ENCODE measurements at places on chromosomes 3 and 15. TPM values are rescaled to one million over a fixed set of nuclear protein-coding genes. Genes with fewer than 3 reads are reported as not detected.

Gene NME9
- total RNA-seq: not detected

Gene PRKCD
- total RNA-seq: 33.4 TPM

DNA sequence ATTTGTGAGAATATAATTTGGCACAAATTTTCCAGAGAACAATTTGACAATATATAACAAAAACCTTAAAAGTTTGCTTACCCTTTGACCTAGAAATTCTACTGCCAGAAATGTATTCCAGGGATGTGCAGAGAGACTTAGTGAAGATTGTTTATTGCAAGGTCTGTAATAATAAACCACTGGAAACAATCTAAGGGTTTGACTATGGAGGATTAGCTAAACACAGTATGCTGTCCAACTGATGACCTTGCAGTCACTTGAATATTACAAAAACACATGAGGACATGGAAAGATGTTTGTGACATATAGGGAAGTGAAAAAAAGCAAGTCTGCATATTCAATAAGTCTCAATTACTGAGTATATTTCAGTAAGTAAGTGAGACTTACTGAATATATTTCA lies 48.1 kb upstream of the CDV3 start:
- no peak for DNase-seq

- no peak for DNase-seq
Measured at GRCh38 chr3:115660646-115661337, 37.5 kb downstream of the GAP43 start.

DNA sequence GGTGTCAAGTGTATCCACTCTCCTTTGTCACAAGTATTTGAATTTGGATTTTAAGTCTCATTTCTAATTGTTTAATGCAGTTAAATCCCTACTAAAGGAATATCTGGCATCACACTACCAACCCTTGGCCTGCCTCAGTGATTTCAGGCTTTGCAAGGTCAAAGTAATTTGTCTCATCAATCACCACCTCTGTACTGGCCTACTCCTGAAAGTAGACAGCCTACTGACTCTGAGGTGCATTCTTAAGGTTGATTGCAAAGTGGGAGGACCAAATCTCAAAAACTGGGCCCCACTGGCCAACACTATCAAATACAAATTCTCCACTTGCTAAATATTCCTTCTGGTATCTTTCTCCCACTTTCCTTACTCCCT lies 851 bp upstream of the TEX55 start:
- no peak for DNase-seq

- DNase-seq: no peak
Measured at GRCh38 chr3:16522834-16523233, 9.3 kb upstream of the RFTN1 start.

Gene FETUB
- total RNA-seq: not detected

Gene TIMP4
- 8.3 TPM for total RNA-seq

GRCh38 chr15:89958107-89958805 lies 42.9 kb upstream of the ZNF710 start:
- no peak for DNase-seq

DNA sequence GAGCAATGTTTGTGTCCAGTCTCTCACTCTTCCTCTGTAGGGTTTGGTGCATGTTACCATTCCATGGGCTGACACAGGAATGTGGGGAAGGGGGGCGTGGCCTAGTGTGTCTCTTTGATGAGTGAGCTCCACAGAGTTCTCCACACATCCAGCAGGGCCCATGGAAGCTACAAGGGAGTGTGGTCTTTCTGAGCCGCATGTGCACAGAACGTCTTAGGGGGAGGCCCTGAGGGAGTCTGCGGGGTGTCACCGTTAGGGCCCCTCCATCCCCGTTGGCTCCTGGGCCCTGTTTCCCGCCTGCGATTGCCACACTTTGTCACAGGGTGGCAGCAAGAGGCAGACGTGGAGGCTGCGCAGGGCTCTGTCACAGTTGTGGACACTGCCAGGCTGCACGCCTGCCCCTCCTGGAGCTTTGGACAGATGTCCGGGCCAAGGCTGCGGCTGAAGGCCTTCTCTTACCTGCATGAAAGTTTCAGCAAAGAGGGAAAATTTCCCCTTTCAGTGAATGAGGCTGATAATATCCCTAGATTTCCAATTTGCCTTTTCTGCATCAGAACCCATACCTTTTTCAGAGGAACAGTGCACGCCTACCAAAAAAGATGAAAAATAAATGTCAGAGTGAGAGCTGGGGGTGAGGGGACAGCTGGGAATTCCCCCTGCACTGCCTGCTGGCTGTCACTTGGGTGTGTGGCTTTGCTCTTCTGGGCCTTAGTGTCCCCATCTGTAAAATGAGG lies 24.3 kb downstream of the CACNA2D3 start:
- peak; percentile 80 for DNase-seq

Gene CHRNA5
- 0.84 TPM for total RNA-seq

DNA sequence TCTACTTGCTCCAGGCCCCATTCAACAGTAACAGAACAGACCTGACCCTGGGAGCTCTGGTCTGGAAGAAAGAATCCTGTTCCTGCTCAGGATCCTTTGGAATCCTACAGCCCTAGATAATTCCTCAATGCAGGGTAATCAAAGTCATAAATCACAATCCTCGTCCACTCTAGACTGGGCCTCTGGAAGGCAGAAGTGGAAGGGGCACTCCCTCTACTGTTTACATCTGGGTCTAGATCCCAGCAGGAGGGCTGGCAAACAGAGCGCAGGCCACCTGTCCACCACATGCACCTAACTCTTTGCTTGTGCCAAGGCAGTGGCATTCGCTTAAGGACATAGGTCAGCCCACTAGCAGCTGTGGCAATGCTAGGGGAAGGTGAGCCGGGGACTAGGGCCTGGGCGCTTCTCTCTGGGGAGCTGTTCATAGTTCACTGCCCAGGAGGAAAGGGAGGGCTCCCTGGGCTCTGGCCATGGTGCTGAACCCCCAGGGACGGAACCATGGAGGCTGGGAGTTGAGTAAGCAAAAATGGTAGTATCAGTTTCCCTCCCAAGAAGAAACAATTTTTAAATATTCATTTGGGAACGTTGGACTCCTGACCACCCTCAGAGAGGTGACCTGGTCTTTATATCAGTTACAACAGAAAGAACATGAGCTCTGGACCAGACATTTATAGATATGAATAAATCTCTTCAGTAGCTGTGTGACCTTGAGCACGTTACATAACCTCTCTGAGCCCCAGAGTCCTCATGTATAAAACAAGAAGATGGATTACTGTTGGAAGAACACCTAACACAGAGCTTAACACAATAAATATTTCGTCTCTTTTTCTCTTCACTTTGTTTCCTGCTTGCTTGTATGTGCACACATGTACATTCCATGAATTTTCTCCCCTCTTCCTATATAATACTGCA lies 90.2 kb downstream of the NTRK3 start:
- no peak for DNase-seq

GRCh38 chr3:72266016-72266370 lies 481.0 kb upstream of the PROK2 start:
- no peak for DNase-seq

- DNase-seq: no peak
Measured at GRCh38 chr15:70039917-70040316, 57.8 kb downstream of the TLE3 start.

GRCh38 chr3:72255191-72255590 lies 470.2 kb upstream of the PROK2 start:
- no peak for DNase-seq

Gene RNF111
- total RNA-seq: 40.7 TPM

- no peak for DNase-seq
Measured at GRCh38 chr15:69154684-69155083, 5.8 kb upstream of the GLCE start.

- no peak for DNase-seq
Measured at GRCh38 chr3:14430706-14431451, 28.5 kb downstream of the SLC6A6 start.

Gene SLC51A
- total RNA-seq: not detected

GRCh38 chr3:191358929-191359328 lies 28.6 kb upstream of the UTS2B start:
- no peak for DNase-seq

Gene TJP1
- 141 TPM for total RNA-seq

Gene CHRNB4
- total RNA-seq: not detected

Gene MED12L
- 1.1 TPM for total RNA-seq

DNA sequence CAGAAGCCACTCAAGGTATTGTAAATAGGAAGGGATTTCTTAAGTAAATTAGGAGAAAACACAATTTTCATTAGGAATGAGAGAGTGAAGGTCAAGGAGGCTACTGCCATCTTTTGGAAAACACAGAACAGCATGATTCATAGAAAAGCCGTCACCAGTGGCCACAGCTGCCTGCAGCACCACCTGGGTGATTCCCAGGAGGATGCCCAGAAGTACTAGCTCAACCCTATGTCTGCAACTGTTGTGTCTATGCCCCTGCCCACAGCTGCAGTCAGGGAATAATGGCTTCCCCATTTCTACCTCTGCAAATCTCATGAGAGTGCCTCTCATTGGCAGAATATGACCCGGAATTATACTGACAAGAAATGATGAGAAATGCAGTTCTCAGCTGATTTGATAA lies 300.0 kb downstream of the IGSF11 start:
- no peak for DNase-seq

DNA sequence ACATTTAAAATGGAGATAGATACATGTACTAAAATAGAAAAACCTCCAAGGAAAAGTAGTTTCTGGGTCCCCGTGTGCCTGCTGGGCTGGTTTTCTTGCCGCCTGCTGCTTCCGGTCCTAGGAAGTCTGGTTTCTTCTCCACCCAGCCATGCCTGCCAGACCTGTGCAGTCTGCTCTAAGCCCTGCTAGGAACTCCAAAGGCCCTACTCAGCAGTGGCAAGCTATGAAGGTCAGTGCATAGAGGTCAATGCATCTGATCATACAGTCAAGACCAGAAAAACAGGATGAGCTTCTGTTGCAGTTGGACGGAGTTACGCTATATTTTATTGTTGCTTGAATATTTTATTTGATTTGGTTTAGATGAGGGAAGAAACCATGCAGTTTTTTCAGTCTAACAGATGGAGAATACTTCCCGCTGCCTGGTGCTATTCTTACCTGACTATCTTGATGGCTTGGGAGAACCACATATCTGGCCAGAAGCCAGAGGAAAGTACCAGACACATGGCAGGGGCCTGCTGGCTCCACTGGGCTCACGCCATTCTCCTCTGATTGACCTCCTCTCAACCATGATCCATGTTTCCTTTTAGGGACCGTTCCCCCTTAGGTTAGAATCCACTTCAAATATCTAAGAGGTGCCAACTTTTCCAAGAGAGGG lies 226.8 kb upstream of the ST8SIA2 start:
- no peak for DNase-seq

DNA sequence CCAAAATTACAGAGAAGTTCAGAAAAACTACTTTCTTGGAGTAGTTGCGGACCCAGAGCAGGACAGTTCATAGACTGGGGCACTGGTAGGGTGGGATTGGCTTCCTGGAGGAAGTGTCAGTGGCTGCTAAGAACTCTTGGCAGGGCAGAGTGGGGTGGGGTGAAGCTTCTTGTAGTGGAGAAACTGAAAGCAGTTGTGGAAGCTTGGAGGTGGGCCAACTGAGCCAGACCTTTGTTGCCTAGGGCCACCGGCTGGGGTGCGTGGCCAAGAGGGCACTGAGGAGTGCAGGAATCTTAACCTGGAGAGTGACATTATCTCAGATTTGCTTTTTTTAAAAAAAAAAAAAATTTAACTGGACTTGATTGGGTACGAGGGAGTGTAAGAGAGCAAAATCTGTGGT lies 3.1 kb downstream of the KAT2B start:
- peak; percentile 88 for DNase-seq

GRCh38 chr15:83917432-83917831 lies 263.5 kb downstream of the ADAMTSL3 start:
- no peak for DNase-seq

DNA sequence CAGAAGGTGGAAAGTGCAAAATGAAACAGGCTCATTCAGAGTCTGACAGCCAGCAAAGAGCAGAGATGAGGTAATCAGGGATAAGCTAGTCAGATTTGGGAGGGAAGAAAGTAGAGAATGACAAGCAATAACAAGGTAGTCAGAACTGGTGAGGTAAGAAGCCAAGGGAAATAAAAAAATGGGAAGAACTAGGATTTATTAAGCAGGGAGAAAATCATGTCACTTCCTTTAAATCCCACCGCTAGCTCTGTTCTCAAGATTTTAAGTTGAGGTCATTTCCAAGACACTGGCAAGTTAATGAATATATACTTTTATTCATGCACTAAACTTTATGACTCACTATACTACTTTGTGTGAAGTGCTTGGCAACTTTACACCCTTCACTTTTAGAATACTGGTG lies 1106.8 kb downstream of the IGSF11 start:
- no peak for DNase-seq

DNA sequence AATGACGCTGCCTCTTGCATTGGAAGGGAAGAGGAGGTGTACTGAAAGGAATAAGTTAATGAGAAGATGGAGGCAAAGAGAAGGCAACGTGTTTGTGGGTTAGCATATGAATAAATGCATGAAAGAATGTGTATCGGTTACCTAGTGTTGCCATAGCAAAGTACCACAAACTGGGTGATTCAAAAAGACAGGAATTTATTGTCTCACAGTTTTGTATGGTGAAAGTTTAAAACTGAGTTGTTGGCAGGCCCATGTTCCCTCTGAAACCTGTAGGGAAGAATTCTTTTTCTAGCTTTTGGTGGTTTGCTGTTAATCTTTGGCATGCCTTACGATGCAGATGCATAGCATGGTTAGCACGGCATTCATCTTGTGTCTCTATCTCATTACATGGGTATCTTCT lies 729.9 kb downstream of the MECOM start:
- no peak for DNase-seq

DNA sequence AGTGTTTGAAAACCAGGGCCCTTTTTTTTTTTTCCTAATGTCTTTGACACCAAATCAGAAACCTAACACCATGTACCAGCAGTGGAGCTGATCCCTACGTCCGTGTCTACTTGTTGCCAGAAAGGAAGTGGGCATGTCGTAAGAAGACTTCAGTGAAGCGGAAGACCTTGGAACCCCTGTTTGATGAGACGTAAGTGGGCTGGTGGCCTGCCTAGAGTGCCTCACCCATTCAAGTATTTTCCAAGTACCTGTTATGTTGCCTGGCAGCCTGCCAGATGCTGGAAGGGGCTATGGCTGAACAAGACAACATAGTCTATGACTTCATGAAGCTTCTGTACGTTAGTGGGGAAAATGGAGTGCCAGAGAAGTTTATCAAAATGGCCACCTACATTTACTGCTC lies 39.7 kb downstream of the ESYT3 start:
- no peak for DNase-seq

Gene FEZF2
- total RNA-seq: not detected

DNA sequence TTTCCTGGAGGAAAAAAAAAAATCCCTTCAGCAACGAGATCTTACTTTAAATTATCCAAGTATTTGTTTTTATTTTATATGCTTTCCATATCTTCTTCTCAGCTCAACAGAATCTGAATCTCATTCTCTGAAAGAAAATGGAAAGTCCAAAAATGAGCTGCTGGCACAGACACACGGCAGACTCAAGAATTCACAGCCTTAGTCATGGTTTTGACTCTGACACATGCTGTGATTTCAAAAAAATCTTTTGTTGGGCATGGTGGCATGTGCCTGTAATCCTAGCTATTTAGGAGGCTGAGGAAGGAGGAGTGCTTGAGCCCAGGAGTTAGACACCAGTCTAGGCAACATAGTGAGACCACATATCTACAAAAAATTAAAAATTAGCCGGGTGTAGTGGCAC lies 565.0 kb downstream of the MAGI1 start:
- no peak for DNase-seq

- DNase-seq: no peak
Measured at GRCh38 chr3:114666623-114667022, 372.8 kb downstream of the TIGIT start.
